ENCODE measurements at places on chromosomes 2 and 18.

DNA sequence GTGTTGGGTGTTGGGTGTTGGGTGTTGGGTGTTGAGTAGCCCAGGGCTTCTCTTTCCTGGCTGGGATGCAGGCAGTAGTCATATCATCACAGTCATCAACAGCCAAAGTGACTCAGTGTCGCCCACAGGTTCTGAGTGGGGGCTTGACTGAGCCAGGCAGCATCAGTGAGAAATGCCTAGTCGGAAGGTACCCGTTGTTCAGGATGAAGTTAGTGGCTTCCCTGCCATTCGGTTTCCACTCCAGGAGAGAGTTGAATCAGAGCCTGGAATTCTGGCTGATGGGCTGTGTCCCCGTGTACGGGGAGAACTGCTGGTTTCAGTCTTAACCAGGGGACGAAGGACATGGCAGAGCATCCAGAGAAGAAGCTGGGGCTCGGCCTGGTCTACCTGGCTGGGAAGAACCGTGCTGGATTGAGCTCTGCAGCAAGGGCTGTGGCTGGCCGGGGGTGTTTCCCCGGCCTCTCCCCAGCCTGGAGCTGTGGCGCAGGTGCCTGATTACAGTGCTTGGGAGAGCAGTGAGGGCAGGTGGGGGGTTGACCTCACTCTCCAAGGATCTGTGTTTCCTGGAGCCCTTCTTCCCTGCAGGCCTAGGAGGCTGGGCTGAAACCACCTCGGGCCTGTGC is 49.4 kb downstream of the AGAP1 start:
- DNase-seq: no peak

DNA sequence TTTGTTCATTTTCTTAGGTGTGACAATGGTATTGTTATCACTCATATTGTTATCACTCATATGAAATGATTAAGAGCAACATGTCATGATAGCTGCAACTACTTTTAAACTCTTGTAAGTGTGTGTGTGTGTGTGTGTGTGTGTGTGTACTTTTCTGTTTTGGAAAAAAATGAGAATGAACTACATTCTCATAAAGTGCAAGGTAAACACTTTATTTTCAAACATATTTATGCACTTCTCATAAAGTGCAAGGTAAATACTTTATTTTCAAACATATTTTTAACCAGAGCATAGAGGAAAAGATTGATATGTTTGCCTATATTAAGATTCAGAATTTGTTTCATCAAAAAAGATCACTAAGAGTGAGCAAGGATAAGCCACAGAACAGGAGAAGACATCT is 99.8 kb downstream of the TEX51 start:
- DNase-seq: no peak

DNA sequence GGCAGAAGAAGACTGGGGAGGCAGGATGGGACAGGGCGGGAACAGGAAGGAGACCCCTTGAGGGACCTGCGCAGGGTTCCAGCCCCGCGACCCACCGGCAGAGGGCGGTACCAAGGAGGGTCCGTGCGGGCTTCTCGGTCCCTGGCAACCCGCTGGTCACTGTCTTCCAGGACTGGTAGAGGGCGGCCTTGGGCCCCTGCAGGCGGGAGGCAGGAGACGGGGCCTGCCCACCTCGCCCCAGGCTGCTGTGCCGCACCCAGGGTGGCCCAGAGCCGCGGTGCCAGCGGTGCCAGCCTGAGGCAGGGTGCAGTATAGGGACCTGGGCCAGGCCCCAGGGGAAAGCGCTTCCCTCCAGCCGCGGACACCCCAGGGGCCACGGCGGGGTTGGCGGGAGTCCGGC is 34.5 kb downstream of the NEURL3 start:
- DNase-seq: no peak

- DNase-seq: no peak
Observed at GRCh38 chr2:231270221-231271114, 72.0 kb downstream of the ARMC9 start.

DNA sequence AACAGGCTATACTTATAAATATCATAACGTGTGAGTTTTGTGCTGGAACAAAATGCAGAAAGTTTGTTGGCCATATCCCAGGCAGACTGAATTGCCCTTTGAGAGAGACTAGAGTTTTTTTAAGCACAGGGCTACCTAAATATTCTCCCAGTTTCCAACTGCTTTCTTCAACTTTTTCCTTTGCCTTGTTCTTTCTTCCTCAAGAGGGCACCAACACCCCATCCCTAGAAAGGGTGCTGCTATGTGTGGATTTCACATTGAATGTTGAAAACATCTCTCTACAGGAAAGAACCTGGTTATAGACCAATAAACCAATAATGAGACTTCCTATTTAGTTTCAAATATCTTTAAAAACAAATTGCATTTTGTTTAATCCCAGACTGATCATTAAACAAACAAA is 87.9 kb downstream of the ICOS start:
- peak; percentile 48 for DNase-seq

- no peak for DNase-seq
Observed at GRCh38 chr2:234454433-234454832, 42.4 kb downstream of the ARL4C start.

DNA sequence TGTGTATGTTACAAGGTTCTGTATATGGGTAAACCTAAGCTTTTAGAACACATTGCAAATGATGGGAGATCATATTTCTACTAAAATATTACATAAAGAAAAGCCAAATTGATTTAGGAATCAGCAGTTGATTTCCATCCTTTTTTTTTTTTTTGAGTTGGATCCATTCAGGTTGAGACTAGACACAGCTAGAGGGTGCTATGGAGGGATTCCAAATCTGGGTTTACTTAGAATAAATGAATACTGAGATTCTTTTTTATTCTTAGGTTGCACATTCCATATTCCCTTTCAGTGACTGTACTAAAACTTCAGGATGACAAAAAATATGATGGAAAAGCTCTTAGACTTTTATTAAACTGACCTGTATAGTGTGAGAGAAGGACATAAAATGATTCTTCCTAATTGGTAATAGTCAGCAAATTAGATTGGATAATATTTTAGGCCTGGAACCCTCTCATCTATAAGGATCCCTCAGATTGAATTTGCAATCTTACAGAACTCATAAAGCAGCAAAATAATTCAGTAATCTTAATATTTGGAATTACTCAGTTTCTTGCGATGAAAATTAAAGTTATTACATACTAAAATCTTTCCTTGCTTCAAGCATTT is 183.3 kb upstream of the SESTD1 start:
- DNase-seq: no peak

GRCh38 chr2:199535445-199536177 is 77.9 kb upstream of the SATB2 start:
- no peak for DNase-seq

DNA sequence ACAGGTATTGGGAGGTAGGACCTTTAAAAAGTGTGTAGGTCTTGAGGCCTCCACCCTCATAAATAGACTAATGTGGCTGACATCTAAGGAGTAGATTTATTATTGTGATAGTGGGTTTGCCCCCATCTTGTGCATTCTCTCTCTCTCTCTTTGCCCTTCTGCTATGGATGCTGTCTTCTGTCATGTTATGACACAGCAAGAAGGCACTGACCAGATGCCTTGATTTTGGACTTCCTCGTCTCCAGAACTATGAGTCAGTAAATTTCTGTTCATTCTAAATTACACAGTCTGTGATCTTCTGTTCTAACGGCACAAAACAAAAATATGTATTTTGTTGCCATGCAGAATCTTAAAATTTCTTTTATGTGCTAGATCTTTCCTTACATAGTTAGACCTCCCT is 66.9 kb downstream of the ATAD2B start:
- no peak for DNase-seq

DNA sequence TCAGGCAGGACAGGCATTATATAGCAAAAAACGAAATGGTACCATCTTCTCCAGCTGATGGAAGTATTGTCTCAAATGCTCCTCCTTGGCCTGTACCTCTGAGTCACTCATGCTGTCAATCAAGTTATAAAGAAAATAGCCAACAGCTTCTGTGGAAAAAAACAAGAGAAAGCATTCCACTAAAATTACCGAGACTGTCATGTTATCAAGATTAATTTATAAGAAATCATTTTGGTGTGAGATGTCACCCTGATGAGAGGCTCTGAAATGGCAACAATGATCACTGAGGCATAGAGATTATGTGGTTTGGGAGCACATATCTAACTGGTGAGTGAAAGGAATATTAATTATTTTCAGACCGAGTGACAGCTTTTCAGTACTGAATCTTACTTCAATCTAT is 47.4 kb downstream of the LRPPRC start:
- DNase-seq: no peak

DNA sequence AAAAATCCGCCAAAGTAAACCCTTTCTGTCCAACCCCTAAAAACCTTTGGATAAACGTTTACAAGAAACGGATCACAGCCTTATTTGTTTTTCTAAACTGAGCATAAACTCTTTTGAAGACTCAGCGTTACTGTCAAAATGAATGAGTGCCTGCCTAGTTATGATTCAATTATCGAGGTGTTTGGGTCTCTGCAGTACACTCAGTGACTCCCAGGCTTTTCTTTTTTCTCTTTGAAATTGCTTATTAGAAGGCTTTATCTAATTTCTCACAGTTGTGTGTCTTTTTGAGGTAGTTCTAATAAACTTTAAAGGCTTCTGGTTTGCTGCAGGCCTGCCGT is 663 bp downstream of the RHBDD1 start:
- no peak for DNase-seq

GRCh38 chr2:149183187-149183586 is 144.7 kb downstream of the LYPD6B start:
- DNase-seq: no peak

Measured in NCI-H146 (cell line).